NK-92 treated with Interleukin-12 subunit alpha and Interleukin-12 subunit beta, amount 100 ng/mL, for 24 hours (cell line): ENCODE measurements at places on chromosomes 2 and 18.

DNA sequence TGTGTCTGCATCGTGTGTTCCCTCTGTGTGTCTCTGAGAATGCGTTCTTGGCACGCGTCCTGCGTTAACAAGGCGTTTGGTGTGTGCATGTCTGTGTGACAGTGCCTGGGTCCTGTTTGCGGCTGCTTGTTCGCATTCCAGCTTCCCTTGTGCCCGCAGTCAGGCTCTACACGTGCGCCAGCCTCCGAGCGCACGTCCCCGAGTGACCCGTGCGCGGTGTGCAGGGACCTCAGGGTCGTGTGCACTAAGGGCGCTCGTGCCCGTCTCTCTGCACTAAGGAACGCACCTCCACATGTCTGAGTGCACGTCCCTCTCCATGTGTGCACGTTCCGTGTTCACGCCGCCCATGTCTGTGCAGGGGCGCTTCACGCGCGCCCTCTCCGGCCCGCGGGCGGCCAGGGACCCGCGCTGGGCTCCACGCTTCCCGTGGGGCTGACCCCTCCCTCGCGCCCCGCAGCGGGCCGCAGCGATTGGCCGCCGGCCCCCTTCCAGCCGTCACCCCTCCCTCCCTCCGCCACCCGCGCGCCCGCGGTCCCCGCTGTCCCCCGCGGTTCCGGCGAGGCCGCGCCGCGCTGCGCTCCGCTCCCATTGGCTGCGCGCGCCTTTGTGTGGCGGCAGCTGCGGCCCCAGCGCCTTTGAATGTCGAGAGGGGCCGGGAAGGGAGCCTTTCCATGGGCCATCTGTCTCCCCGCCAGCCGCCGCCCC, 229.4 kb downstream of the HAUS1 start:
- no peak for DNase-seq

GRCh38 chr2:29619689-29620088, 301.7 kb downstream of the ALK start:
- DNase-seq = no peak

DNA sequence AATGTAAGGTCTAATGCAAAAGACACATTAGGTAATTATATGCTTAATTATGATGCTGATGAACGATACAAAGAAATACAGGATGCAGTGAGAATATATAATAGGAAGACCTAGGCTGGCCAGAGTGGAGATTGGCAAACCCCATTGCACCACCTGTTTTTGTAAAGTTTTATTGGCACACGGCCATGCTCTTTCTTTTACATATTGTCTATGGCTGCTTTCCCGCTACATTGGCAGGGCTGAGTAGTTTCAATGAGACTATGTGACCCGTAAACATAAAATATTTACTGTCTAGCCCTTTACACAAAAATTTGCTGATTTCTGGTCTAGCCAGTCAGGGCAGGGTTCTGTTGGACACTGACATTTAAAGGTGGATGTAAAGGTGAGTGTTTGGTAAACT, 5.4 kb downstream of the SEC11C start:
- DNase-seq = no peak

- DNase-seq = no peak
These were observed 6.4 kb downstream of the CDC42EP3 start for GRCh38 chr2:37665043-37665442.

- DNase-seq = no peak
These were observed 39.3 kb downstream of the ZAP70 start for GRCh38 chr2:97752342-97753334.

- DNase-seq = no peak
These were observed 610.4 kb upstream of the NETO1 start for GRCh38 chr18:73478191-73478590.

DNA sequence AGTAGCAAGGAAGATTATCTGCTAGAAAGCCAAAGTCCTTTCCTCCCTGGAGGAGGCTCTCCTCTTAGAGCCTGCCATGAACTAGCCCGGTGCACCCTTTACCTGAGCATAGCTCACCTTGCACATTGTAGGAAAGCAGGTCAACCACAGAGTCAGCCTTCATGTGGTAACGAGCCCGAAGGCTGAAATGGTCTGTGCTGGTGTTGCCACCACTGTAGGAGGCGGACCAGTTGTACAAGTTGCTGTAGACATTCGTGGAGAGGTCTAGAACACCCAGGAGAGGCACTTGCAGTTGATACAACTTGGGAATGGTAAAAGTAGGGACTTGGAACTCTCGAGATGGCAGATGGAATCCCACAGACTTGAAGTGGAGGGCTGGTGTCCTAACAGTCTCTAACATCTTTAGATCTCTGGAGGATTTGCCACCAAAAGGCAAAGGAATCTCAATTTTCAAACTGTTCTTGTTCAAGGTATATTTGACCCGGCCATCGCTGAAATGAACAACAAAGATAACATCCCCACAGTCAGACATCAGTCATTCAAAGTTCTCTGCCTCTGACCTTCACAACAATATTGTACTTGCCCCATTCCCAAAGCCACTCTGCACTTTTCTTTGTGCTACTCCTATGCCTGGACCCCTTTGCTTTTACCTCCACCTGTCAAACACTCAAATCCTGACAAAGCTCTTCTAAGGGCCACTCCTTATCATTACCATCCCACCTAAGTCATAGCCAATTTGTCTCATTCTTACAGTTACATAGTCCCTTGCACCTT, 30.6 kb downstream of the APOB start:
- DNase-seq = no peak

GRCh38 chr18:11219571-11219970, 70.2 kb upstream of the PIEZO2 start:
- no peak for DNase-seq

DNA sequence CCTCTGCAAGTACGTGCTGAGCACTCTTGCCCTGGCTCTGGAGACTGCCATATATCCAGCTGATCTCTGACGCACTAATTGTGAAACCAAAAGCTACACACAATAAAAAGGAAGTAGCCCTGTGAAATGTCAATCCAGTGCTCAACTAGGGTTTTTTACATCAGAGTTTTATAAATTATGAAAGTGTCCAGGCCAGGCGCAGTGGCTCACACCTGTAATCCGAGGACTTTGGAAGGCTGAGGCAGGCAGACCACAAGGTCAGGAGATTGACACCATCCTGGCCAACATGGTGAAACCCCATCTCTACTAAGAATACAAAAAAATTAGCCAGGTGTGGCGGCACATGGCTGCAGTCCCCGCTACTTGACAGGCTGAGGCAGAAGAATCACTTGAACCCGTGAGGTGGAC, 24.5 kb upstream of the PEX13 start:
- DNase-seq = no peak

DNA sequence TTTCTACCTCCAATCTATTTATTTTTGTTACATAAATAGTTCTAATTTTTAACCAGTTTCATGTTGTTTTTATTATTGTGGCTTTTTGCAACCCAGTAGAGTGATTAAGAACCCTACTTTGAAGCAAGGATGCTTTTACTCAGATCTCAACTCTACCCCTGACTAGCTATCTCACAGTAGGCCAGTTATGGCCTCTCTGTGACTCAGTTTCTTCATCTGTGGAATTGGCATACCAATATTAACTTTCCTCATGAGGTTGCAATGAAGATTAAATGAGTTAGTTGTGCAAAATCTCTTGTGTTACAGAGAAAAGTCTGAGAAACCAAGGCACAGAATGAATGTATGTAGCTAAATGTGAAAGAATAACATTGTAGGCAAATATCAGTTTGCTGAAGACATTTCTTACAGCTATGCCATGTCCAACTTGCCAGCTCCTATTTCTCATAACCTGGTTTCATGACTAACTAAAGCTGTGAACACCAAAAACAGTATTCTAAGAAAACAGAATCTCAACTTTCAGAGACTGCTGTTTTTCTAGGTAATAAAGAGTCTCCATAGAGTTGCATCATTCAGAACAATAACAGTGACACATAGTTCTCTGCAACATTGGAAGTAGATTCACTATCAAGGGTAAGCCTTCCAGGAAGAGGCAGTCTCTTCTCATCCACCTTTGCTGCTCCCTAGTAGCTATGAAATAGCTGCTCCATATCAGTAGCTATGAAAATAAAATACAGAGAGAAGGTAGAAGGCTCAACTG, 33.2 kb upstream of the CYTIP start:
- DNase-seq = no peak

- DNase-seq = no peak
These were observed 107.3 kb downstream of the MTCL1 start for GRCh38 chr18:8812631-8813030.

DNA sequence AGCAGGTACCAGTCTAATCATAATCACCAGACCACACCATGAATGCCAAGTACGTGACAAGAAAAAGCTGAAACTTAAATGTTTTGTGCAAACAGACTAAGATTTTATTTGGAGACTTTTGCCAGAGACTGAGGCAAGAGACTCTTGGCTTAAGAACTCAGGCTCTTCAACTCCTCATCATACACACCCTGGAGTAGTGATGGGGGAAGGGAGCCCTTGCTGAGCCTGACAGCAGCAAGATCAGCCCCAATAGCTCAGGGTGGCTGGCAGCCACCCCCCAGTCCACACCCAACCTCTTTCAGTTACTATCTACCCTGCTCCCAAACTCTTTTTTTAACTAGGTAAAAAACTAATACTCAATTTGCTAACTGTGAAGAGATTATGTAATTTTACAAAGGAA, 114.8 kb downstream of the CCBE1 start:
- no peak for DNase-seq

- DNase-seq = no peak
These were observed 46.0 kb downstream of the DGKD start for GRCh38 chr2:233400341-233400740.

GRCh38 chr2:52639692-52640091, 1127.9 kb upstream of the CHAC2 start:
- no peak for DNase-seq

- no peak for DNase-seq
These were observed 252.8 kb downstream of the LDLRAD4 start for GRCh38 chr18:13471198-13471845.

DNA sequence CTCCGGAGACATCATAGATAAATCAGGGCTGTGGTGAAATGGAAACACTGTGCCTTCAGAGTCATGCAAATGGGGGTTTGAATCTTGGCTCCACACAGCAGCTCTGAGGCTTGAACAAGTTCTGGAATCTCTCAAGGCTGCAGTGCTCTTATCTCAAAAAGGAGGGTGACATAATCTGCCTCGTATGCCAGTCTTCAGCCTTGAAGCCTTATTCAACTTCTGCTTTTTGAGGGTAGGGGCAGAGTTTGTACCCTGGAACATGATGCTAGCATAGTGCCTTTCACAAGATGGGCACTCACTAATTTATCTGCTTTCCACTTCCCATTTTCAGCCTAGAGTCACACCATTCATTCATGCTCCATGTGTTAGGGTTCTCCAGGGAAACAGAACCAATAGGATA, 42.3 kb downstream of the GATA6 start:
- no peak for DNase-seq

GRCh38 chr2:209074711-209075110, 349.1 kb upstream of the MAP2 start:
- no peak for DNase-seq

GRCh38 chr18:63140997-63141777, 178.4 kb downstream of the BCL2 start:
- DNase-seq = no peak

GRCh38 chr2:167388497-167388896, 500.2 kb downstream of the XIRP2 start:
- no peak for DNase-seq

DNA sequence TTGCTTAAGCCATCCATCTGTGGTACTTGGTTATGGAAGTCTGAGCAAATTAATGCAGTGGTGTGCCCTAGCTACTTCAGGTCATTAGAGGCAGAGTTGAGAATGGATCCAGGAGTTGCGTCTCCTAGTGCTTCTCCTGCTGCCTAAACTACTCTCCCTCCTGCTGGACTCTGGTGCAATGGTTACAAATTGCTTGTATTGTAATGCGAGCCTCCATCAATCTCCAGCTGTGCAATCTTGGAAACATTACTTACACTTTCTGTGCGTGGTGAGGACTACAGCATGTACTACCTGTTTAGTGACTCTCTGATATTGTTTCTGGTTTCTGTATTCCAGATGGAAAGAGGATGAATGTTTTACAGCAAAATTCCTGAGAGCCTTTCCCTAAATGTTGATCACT, 119.0 kb upstream of the CYRIA start:
- DNase-seq = no peak

GRCh38 chr2:67663776-67664175, 266.6 kb downstream of the ETAA1 start:
- no peak for DNase-seq

DNA sequence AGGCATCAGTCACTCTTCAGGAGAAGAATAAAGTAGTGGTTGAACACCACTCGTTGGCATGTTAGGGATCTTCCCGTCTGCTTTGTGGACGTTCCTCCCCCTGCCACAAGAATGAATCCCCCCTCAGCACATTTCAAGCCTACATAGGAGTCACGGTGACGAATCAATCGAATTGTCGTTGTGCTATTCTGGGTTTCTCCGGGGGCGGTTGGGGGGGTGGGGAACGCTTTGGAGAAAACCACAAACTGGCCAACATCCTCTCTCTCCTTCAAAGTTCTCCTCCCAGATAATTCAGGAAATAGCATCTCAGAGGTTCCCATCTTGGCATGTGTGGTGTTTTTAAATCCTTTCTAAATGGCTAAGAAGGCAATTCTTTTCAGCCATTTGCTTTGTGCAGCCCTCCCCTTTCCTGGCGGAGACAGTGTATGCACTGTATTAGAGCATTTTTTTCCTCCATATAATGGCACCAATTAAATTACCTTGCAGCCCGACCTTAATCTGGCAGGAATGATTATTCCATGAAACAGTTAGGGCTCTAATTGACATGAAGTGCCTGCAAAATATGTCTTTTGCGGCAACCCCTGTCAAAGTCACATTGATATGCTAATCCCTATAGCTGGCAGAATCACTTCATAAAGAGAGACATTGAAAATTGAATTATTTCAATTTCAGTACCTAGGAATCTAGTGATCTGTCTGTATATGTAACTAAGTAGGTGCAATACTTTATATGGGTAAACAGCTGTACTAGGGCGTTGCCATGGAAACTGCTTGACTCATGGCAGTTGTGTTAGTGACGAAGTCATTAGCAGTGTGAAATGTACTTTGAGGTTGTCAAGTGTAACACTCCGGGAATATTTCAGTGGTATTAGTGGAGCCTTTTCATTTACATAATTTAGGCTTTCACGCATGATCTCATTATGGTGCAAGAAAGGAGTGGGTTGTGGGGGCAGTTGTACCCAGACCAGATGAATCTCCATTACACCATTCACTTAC, 323.4 kb upstream of the SLC14A2 start:
- DNase-seq = no peak

GRCh38 chr2:128607911-128608506, 289.3 kb upstream of the HS6ST1 start:
- no peak for DNase-seq

- DNase-seq = no peak
These were observed 36.5 kb upstream of the TTN start for GRCh38 chr2:178843697-178844096.
